Naive thymus-derived CD4-positive, alpha-beta T cell (primary cell): ENCODE measurements at places on chromosomes 4 and X. TPM values are rescaled to one million over a fixed set of nuclear protein-coding genes. Genes with fewer than 3 reads are reported as not detected.

DNA sequence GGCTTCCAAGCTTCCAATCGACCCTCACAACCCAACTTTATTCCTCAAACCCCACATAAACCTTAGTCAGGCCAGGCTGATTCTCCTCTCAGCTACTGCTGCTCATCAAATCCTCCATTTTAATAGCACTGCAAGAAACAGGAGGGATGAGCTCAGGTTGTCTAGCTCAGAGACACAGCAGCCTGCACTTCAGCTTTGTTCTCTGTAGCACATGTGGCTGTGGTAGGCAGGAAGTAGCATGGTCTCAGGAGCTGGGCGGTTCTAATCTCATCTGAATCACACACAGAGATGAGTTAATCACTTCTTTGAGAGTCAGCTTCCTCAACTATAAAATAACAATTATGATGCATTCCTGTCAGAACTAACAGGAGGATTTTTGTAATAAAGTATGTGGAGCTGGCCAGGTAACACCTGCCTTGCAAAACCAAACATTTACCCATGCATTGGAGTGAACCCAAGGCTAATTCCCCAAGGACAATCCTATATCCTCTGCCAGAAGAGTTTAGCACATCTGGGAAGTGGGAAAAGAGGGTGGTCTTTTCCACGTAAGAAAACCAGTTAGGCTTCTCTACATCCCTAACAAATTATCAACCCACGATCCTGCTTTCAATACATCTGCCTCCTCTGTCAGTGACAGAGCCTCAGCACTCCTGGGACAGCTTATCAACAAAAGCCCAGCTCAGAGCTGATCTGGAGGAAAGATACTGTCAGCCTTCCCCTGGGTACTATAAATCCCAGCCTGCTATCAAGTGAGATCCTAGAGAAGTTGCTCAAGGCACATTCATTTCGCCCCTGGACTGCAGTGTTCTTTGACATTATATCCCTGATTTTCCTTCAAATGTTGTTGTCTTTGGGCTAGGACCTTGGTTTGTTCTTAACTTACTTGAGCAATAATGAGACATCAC lies 32.8 kb downstream of the ELOVL6 start:
- H3K27me3 ChIP-seq, result no peaks in the 10 kb centered on the region
- peak; percentile 69 for DNase-seq
- no peaks in the 10 kb centered on the region for H3K36me3 ChIP-seq
- H3K4me1 ChIP-seq, result peaks cover 13% of the 10 kb centered on the region

DNA sequence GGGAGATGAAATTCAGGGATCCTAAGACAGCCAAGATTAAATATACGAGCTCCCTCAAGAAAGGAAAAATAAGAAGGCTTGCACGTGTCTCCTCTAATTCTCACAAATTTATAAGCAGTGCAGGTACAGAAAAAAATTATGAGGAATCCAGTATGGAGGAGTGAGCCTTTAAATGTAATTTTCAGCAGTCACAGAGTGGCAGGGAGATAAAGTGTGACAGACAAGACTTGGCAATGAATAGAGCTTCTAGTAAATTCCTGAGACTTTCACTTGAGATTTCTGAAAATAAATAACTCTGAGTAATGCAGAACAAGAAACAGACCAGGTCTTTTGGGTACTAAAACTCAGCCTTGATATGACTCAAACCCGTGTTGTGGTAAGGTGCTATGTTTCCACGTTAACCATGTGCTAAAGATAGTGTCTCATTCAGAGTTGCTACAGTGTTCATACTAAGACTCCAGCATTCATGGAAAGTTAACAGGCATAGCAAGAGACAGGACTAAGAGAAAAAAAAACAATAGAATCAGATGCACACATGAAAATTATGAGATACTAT lies 119.8 kb downstream of the SPOCK3 start:
- H3K27me3 ChIP-seq, result no peaks in the 10 kb centered on the region
- no peaks in the 10 kb centered on the region for H3K4me1 ChIP-seq
- no peak overlapping the region for H3K4me3 ChIP-seq
- H3K36me3 ChIP-seq, result no peaks in the 10 kb centered on the region
- H3K27ac ChIP-seq, result no peak overlapping the region

- H3K4me1 ChIP-seq, result no peaks in the 10 kb centered on the region
- H3K27me3 ChIP-seq, result no peaks in the 10 kb centered on the region
- H3K36me3 ChIP-seq, result no peaks in the 10 kb centered on the region
- H3K4me3 ChIP-seq, result no peak overlapping the region
- H3K27ac ChIP-seq, result no peak overlapping the region
- no peak for DNase-seq
Measured at GRCh38 chr4:76035141-76035540, 729 bp downstream of the CXCL11 start.

DNA sequence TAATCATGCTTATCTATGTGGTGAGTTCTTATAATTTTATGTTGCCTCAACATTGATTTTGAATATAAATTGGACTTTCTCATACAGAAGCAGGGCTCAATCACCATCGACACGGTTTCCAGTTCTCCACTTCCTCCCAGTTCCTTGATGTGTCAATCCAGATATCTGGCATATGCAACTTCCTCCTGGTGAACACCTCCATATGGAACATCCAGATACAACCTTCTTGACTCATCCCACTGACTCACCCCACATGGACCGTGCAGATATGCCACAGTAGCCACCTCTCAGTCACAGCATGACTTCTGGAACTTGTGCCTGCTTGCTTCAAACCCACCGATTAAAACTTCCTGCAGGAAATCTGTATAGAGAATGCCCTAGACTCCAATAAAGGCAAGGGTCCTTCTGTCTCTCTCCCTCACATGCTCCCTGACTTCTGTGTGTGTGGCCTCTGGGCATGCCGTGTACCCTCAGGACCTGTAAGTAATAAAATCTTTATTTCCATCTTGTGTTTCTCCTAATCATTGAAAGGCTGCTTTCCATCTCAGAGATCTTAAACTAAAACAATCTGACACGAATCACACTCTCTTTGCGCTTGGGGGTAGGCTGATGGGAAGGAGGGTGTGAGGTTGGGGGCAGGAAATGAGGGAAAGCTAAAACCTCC lies 67.0 kb downstream of the HTRA3 start:
- H3K27ac ChIP-seq, result no peak overlapping the region
- H3K36me3 ChIP-seq, result no peaks in the 10 kb centered on the region
- no peak overlapping the region for H3K4me3 ChIP-seq
- H3K27me3 ChIP-seq, result no peaks in the 10 kb centered on the region

DNA sequence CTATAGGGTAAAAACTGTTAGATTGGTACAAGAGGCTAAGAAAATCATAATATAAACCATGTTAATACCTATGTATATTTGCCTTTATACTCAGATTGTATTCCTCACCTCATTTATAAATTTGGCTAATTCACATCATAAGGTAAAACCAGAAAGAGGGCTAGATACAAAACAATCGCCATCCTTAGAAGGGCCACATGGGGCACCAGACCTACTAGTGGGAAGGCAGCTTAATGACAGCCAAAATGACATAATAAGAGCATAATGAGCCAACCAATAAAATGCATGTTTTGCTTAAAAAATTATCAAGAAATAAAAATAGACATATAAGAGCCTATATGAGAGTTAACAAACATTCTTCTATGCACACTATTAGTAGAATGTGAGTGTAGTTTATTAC lies 107.3 kb upstream of the PRDX4 start:
- no peak for DNase-seq
- no peaks in the 10 kb centered on the region for H3K36me3 ChIP-seq
- H3K4me1 ChIP-seq, result no peaks in the 10 kb centered on the region
- H3K27ac ChIP-seq, result no peak overlapping the region

DNA sequence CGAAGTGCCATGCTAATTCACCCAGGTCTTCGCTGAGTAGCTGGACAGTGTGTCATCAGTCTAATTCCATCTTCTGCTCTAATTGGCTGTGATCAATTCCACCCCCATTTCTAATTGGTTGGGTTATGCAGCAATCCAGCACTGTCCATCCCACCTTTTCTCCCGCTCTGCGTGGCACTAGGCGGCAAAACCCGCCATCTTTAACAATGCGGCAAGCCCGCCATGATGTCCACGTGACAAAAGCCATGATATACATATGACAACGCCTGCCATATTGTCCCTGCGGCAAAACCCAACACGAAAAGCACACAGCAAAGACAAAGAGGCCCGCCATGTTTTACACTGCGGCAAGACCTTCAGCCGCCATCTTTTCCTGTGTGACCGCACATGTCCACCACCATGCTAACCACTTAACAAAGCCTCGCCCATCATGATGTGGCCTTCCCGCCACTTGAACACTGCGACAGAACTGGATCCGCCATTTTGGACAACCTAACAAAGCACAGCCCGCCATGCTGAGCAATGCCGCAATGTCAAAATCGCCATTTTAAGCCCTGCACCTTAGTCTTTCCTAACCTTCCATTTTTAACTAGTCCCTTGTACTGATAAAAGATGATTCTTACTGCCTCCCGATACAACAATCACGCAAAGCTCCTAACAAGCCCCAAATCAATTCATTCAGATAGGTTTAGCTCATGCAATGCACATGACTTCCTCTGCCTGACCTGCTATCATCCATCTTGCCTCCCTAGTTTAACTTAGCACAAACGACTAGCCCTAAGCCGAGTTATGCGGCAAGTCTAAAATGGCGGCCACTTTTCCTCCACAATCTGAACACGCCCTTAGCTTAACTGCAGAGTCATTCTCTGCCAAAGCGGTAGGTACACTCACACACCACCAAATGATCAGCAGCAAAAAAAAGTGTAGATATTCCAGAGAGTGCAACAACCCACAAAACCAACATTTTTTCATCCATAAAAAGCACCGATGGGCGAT lies 288.3 kb downstream of the CHIC1 start:
- H3K36me3 ChIP-seq, result no peaks in the 10 kb centered on the region
- no peaks in the 10 kb centered on the region for H3K4me1 ChIP-seq
- H3K27me3 ChIP-seq, result no peaks in the 10 kb centered on the region

The CNKSR2 gene
- total RNA-seq, result 16.9 TPM

DNA sequence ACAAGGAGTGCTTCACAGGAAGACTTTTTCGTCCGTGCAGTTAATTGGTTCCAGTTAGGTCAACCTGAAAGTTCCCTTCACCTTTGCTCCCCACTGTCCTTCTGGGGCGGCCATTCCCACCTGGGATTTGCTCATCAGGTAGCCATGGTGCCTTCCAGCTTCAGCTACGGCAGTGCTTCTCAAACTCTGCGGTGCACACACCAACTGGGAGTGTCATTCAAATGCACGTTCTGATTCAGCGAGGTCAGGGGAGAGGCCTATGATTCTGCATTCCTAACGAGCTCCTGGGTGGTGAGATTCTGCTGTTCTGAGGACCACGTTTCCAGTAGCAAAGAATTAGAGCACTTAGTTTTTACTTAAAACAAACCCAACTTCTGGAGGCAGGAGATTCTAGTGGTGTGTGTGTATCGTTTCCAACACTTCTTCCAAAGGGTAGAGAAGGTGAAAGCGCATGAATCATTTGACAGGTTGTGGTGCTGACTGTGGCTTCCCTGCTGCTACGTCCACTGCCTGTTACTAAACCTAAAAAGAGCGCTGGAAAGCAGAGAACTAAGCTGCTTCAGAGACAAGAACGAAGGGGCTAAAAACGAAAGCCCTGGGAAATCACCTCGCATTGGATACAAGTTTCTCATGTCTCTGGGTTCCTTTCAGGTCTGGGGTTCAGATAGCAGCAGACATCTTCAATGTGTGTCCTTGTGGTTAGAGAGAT lies 4.7 kb upstream of the HELT start:
- H3K27me3 ChIP-seq, result no peaks in the 10 kb centered on the region
- H3K36me3 ChIP-seq, result no peaks in the 10 kb centered on the region
- no peak for DNase-seq
- no peak overlapping the region for H3K27ac ChIP-seq
- H3K4me1 ChIP-seq, result no peaks in the 10 kb centered on the region
- no peak overlapping the region for H3K4me3 ChIP-seq

GRCh38 chrX:47080215-47080914 lies 2.1 kb downstream of the RGN start:
- H3K27ac ChIP-seq, result no peak overlapping the region
- H3K27me3 ChIP-seq, result no peaks in the 10 kb centered on the region
- no peaks in the 10 kb centered on the region for H3K4me1 ChIP-seq
- H3K36me3 ChIP-seq, result no peaks in the 10 kb centered on the region
- DNase-seq, result no peak
- no peak overlapping the region for H3K4me3 ChIP-seq

The DNAAF6 gene
- total RNA-seq, result not detected

GRCh38 chrX:2324151-2324550 lies 176.6 kb downstream of the DHRSX start:
- no peaks in the 10 kb centered on the region for H3K4me1 ChIP-seq
- no peak overlapping the region for H3K4me3 ChIP-seq
- no peaks in the 10 kb centered on the region for H3K27me3 ChIP-seq
- no peak for DNase-seq
- H3K36me3 ChIP-seq, result no peaks in the 10 kb centered on the region

DNA sequence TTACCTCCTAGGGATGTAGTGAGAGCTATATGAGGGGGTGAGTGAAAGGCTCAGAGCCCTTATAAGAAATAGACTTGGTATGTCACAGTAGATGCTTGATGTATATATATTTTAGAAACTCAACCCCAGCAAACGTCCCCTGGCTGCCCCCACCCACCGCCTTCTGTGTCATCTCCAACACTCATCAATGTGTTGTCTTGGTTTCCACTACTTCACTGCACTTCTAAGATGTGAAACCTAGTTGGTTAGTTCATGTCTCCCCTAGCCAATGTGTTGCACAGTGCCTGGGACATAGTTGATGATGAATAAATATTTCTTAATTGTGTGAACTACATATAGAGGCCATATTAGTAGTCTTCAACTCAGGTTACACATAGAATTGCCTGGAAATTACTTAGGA lies 4.4 kb downstream of the FGFBP2 start:
- no peak overlapping the region for H3K27ac ChIP-seq
- no peaks in the 10 kb centered on the region for H3K36me3 ChIP-seq
- no peak for DNase-seq
- no peaks in the 10 kb centered on the region for H3K27me3 ChIP-seq
- no peak overlapping the region for H3K4me3 ChIP-seq
